Tracheal epithelial cell (primary cell): ENCODE measurements at places on chromosomes 7 and 10. TPM values are rescaled to one million over a fixed set of nuclear protein-coding genes. Genes with fewer than 3 reads are reported as not detected.

LRMDA gene
- 3.0 and 3.1 TPM in 2 replicates for total RNA-seq

HOXA9 gene
- 4.3 TPM in 1 of 2 replicates, not detected in the other for total RNA-seq

SSMEM1 gene
- total RNA-seq: not detected in 2 replicates

OR6B1 gene
- not detected in 2 replicates for total RNA-seq

SEPTIN7 gene
- 116 and 129 TPM in 2 replicates for total RNA-seq

AIMP2 gene
- 85.3 and 109 TPM in 2 replicates for total RNA-seq

ACTR3C gene
- 4.5 and 11.6 TPM in 2 replicates for total RNA-seq

LRRC27 gene
- 4.0 and 4.8 TPM in 2 replicates for total RNA-seq

GIMAP7 gene
- total RNA-seq: under 0.01 TPM in 1 of 2 replicates, not detected in the other

PPP1R3C gene
- 6.0 and 16.9 TPM in 2 replicates for total RNA-seq

CLEC5A gene
- not detected in 2 replicates for total RNA-seq

SLC18A3 gene
- not detected in 2 replicates for total RNA-seq
